Psoas muscle (tissue), 8 donors: ENCODE measurements at places on chromosomes 5 and 9.

DNA sequence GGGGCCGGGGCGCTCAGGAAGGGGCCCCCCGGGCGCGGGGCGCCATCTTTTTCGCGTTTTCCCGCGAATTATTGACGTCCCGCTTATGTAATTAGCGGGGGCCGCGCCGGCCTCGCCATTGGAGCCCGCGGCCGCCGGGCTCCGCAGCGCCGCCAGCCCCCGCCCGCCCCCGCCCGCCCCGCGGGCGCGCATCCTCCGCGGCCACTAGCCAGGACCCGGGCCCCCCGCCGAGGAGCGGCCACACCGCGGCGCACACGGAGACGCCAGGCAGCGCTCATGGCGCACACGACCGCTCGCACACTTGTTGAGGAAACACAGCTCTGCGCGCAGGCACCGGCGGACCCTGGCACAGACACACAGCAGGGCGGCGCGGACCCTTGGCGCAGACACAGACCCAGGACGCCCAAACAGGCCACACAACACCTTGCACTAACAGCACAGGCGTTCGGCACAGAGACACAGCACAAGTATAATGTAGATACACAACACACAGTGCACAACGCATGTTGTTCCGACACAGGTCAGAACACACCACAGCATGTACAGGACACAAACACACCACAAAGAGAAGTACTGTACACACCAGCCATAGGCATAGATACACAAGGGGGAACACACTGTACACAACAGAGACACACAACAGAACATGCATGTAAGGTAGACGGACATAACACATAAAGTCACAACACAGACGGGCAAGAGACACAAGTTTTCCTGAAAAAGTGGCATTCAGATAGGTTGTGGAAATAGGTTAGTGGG lies 467 bp upstream of the PHF19 start:
- DNase-seq, result peak; percentile 82

DNA sequence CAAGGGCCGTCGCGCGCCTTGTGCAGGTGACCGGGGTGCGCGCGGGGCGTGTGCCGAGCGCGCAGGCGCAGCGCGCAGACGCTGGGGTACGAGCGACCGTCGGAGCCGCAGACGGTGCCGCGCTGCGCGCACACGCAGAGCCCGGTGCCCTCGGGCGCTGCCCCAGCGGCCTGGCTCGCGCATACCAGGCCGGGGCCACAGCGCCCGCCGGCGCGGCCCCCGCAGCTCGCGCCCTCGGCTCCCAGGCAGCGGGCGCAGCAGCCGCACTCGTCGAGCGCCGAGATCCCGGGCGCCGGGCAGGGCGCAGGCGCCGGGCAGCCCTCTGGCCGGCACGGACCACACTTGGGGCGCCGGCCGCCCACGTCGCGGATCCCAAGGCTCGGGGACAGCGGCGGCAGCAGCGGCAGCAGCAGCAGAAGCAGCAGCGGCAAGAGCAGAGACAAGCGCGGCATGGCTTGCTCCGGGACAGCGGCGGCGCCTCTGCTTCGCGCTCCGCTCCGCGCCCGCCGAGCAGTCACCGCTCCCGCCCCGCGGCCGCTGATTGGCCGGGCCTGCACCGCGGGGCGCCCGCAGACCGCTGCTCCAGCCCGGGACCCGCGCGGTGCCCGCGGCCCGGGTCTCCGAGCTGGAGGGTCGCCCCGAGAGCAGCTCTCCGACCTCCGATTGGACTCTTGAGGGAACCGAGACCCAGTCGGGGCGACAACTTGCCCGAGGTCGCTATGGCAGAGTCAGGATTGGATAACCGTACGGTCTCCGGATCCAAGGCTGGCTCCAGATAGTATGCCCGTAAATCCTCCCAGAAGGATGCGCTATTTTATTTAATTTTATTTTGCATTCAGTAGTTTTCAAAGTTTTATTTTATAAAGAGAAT lies at the start of gene IGFBPL1:
Gene IGFBPL1 (minus strand): TSS at position 482 of the 871 bp plus-strand sequence. CDS start 30 bp downstream, at position 452.
- DNase-seq, result no peak

DNA sequence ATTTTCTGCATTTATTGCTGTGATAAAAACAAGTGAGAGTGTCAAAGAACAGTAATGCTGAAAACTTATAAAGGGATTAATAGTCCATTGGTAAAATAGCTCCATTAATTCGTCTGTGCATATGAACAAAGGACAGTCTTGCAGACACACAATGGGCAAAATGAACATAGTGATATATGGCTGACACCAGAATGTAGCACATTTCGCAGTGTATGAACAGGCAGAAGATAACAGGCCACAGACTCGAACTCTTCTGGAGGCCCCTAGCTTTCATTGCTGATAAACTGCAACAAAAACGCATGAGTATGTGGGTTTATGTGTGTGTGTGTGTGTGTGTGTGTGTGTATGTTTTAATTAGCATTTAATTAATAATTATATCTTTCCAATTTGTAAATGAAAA lies 354.8 kb downstream of the TAF11L14 start:
- no peak for DNase-seq

- peak; percentile 69 for DNase-seq
These were observed at the start of gene PCDHGA12 for GRCh38 chr5:141430332-141431113. Gene PCDHGA12, plus strand, starts transcription at chr5:141430507. Its CDS starts 253 bp downstream, at chr5:141430760.

GRCh38 chr9:133506653-133507038 lies 18.1 kb downstream of the MYMK start:
- DNase-seq, result peak; percentile 80

GRCh38 chr9:134227451-134228411 lies 63.4 kb upstream of the RNU6ATAC start:
- no peak for DNase-seq

GRCh38 chr9:23938908-23939307 lies 112.9 kb upstream of the ELAVL2 start:
- DNase-seq, result no peak

DNA sequence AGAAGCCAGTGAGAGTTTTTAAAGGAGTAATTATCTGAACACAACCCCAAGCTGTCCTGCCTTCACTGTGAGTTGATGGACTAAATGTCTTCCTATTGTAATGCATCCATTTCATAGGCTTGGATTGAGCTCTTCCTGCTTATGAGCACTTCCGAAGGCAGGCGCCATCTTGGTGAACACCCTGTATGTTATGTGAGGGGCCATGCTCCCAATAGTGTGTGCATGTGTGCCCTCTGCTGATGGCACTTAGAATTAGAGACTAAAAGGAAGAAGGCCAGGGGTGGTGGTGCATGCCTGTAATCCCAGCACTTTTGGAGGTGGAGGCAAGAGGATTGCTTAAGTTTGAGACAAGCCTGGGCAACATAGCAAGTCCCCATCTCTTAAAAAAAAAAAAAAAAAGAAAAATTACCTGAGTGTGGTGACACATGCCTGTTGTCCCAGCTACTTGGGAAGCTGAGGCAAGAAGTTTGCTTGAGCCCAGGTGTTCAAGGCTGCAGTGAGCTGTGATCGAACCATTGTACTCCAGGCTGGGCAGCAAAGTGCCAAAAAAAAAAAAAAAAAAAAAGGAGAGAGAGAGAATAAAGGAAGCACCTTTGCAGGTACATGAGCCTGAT lies 65.0 kb downstream of the C9orf152 start:
- DNase-seq, result no peak

GRCh38 chr9:88173378-88173999 lies 35.2 kb upstream of the SPATA31C2 start:
- DNase-seq, result no peak

GRCh38 chr5:108367679-108368334 lies 14.1 kb downstream of the FBXL17 start:
- DNase-seq, result no peak

DNA sequence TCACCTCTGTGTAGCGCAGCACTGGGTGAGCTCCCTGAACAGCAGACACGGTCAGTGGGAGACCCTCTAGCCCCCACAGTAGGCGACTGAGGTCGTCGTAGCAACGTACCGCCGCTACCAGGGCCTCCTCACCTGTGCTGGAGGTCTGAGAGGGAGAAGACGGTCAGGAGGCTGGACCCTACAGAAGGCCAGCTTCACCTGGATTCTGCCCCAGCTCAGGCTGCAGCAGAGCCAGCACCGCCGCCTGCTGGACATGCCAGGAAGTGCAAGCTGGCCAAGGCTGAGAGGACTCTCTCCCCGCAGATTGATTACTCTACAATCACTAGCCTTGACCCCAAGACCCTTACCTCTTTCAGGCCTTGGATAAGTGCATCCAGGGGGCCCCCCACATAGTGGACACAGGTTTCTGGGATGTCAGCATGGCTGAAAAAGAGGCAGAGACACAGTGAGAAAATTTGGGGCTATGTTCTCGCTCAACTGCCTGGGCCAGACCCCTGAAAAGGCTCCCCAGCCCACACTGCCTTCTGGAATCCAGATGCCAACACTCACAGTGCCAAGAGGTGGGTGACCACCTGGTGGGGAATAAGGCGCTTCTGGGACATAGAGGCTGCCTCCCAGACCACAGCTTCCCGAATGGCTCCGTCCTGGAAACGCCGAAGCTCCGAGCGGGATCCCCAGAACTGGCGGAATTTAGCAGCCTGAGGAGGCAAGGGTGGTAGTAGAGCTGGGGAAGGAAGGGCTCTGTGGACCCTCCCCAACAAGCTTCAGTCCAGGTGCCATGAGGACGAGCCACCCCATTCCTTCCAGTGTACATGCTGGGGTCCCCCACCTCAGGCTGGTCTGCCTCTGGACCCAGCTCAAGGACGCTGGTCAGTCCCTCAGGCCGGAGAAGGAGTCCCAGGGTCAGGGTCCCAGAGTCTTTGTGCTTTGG lies 6.9 kb downstream of the NOL6 start:
- peak; percentile 60 for DNase-seq

- no peak for DNase-seq
These were observed 393.5 kb downstream of the BRINP1 start for GRCh38 chr9:118975736-118976135.

GRCh38 chr5:57902095-57902494 lies 419.5 kb upstream of the ACTBL2 start:
- DNase-seq, result no peak

- DNase-seq, result no peak
These were observed 15.2 kb downstream of the CCDC125 start for GRCh38 chr5:69317391-69317790.

- no peak for DNase-seq
These were observed 26.5 kb downstream of the MRPS27 start for GRCh38 chr5:72293495-72294055.

- no peak for DNase-seq
These were observed 24.3 kb upstream of the TUSC1 start for GRCh38 chr9:25702536-25702935.

- DNase-seq, result no peak
These were observed 21.5 kb upstream of the RNF20 start for GRCh38 chr9:101512116-101512515.

- DNase-seq, result no peak
These were observed 186.7 kb upstream of the RASA1 start for GRCh38 chr5:87081016-87081415.

DNA sequence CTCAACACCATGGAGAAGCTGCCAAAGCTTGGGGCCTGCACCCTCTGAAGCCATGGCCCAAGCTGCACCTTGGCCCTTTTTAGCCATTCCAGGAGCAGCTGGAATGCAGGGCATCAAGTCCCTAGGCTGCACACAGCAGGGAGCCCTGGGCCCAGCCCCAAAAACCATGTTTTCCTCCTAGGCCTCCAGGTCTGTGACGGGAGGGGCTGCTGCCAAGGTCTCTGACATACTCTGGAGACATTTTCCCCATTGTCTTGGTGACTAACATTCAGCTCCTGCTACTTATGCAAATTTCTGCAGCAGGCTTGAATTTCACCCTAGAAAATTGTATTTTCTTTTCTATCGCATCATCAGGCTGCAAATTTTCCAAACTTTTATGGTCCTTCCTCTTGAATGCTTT lies 64.6 kb downstream of the ELOVL7 start:
- no peak for DNase-seq

GRCh38 chr5:128513806-128514205 lies 24.2 kb downstream of the FBN2 start:
- DNase-seq, result no peak

DNA sequence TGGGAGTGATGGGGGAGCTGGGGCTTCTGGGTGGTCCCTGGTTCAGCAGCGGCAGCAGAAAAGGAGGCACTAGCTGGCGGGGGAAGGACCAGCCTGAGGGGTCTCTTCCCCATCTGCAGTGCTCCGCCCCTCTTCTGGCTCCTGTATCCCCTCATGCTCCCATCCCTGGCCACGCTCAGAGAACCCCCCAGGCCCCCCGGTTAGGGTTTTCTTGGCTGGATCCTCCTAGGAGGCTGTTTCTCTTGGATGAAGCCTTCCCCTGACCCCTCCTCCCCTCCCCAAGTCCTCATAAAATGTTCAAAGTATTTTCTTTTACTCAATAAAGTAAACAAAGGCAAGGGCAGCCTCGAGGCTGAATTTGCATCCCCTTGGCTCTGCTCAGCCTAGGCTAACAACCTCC lies 60.8 kb downstream of the FGF18 start:
- no peak for DNase-seq

- DNase-seq, result no peak
These were observed 41.1 kb downstream of the NSUN2 start for GRCh38 chr5:6591671-6592288.

- DNase-seq, result peak; percentile 71
These were observed 58.8 kb downstream of the COL27A1 start for GRCh38 chr9:114214181-114214580.

DNA sequence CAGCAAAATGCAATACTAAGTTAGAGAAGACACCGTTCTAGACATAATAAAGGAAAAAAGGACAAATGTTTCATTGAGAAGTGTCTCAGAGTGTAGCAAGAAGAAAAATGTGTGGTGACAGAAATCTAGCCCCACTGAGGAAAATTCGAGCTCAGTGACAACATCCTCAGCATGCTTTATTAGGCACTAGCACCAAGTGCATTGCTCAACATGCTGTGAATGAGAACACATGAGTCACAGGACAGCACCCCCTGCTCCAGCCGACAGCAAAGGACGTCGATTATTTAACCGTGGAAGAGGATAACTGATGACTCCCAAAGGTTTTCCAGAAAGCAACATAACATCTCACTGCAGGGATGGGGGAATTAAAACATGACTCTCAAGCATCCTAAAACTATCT lies 182.7 kb downstream of the GNAQ start:
- peak; percentile 77 for DNase-seq

- DNase-seq, result no peak
These were observed 15.1 kb downstream of the AK3 start for GRCh38 chr9:4725706-4726442.

DNA sequence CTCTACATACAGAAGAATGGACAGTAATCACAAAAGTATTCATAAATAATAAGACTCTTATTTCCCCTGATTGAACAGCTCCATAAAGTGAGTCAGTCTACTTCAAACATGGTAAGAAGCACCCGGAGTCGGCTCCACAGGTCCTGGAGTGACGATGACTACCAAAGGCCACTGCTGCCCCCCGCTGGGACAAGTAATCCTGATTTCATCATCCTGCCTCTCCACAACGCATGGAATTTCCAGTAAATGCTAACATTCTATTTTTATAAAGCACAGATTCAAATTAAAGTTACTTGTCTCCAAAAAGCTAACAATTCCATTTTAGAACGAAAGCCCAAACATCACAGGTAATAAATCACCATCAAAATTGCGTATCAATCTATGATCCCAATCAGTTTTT lies 16.2 kb downstream of the ATPSCKMT start:
- DNase-seq, result no peak
